ENCODE measurements at places on chromosomes 6 and 20.

DNA sequence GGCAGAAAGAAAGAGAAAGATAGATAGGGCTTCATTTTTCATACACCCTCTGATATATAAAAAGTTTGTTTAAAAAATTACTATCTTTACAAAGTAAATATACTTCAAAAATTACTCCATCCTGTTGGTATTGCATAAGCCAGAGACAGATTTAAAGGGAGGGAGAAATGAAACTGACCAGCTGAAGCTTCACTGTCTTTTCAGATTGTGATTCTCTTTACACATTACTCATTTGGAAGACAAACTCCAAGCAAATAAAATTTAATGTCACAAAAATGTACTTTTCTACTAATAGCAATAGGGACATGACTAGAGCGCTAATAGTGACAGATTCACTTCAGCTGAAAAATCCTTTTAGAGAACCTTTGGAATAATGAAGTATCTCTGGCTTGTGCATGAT is 38.6 kb upstream of the MARCKS start:
- DNase-seq, result no peak

- DNase-seq, result no peak
Measured at GRCh38 chr20:47736570-47737152, 48.6 kb downstream of the SULF2 start.

DNA sequence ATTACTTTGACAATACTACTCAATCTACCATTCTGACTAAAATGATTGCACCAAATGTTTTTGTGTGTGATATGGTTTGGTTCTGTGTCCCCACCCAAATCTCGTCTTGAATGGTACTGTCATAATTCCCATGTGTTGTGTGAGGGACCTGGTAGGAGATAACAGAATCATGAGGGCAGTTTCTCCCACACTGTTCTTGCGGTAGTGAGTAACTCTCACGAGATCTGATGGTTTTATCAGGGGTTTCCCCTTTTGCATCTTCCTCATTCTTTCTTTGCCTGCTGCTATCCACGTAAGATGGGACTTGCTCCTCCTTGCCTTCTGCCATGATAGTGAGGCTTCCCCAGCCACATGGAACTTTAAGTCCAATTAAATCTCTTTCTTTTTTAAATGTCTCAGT is 20.8 kb downstream of the SYCP2 start:
- DNase-seq, result no peak

DNA sequence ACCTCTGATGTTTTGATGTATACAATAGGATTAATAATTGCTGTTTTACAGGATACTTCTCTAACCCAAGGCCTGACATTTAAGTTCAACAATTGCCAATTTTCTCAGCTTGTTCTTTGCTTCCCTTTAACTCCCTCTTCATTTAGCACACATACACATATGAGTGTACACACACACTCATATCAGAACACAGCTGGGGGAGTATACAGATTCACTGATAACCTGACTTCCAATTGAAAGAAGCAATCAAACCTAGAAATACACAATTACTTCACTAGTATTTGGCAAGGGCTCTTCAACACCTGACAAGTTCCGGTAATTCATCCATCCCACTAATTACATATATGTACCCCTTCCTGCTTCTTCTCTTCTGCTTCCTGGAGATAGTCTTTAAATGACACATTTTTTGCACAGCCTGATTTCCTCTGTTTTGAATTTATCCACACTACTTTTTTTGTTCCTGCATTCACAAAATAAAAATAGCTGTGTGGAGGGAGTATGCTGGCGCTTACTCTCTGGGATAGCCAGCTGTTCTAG is 11.2 kb downstream of the UST start:
- DNase-seq, result no peak

DNA sequence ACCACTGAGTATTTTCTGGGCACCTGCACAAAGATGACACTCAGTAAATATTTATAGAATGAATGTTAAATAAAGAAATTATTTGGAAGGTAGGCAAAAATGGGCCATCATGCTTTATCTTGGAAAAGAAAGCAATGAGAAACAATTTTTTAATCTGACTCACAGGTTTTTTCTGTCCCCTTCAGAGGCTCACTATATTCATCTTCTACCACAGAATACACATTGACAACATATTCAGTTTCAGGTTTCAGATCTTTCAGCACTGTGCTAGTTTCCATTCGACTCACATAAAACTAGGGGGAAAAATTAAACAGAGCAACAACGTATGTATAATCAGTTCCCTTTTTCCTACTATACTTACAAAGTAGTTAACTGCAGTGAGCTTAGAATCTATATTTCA is 58.3 kb downstream of the COL12A1 start:
- no peak for DNase-seq
